ENCODE measurements at places on chromosomes 5 and 9. TPM values are rescaled to one million over a fixed set of nuclear protein-coding genes. Genes with fewer than 3 reads are reported as not detected.

DNA sequence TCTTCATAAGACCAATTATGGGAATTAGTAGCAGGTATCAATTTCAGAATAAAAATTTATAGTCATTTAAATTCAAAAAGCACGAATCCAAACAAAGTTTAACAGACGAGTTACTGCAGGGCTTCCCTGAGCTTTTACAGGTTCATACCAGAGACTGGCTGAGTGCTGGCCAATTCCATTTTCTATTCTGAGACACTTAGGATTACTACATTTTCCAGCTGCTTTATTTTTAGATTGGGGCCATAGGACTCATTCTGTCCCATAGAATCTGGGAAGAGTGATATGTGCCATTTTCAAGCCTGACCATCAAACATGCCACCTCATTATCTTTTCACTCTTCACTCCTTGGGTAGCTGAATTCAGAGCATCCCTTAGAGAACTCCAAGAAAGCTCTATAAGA is 410.7 kb downstream of the DNAH5 start:
- no peak for DNase-seq

DNA sequence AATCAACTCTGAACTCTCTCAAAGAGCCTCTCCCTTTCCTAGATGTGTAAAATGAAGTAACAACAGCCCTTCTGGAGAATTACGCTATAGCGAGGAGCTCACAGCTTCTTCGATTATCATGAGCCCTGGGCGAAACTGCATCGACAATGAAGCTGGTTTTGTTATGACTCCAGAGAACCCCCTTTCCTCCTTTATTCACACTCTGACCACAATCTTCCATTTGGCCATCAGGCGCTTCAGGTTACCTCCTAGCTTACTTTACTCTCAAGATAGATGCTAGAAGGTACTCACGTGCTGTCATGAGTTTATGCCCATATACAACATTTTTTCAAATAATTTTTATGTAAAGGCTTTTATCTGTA is 362.7 kb upstream of the RFX3 start:
- no peak for DNase-seq

DNA sequence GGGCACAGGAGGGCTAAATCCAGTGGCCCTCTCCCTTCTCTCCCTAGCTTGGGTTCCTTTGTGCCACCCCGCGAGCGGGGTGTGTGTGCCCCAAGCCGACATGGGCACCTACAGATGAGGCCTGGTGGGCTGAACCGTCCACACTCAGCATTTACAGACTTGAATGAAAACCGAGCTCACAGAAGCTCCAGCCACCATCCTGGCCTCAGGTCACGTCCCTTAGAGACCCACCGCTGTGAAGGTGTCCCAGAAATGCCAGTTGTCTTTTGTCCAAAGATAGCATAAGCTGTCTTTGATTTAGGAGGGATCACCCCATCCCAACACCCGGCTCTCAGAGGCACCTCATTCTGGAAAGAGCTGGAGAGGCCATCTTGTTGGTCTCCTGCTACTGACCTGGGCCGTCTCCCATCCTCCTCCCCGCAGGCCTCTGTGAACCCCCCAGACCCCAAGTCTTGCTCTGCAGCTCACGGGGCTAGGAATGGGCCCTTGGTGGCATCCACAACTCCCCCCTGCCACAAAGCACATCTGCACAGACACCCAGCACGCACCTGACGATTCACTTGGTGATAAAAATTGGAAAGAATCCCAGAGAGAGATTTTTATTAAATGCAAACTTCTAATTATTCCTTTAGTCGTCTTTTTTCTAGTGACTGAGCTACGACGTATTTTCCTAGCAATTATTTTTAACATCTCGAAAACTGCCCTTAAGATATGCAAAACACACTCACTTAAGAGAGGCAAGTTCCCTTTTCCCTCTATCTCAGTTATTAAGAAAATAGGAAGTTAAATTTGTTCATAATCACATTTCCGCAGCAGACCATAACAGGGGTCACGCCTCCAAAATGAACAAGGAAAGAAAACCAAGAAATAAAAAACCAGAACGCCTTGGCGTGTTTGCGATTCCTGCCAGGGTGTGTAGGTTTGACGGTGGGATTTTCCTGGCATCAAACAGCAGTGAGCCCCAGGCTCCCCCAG is 80.5 kb upstream of the LMX1B start:
- DNase-seq, result no peak

Gene NUDCD2
- 33.0 TPM for total RNA-seq

Gene MARVELD2
- 71.6 TPM for total RNA-seq
